Globus pallidus (tissue), 1 donor: ENCODE measurements at places on chromosomes 5 and 9.
A peak's percentile ranks its signal among the peaks of the same experiment; 100 is the strongest.

GRCh38 chr5:20113031-20113715, 125.2 kb upstream of the CDH18 start:
- DNase-seq, result no peak

GRCh38 chr5:133897431-133897830, 71.0 kb downstream of the C5orf15 start:
- DNase-seq, result no peak

- peak; percentile 63 for DNase-seq
Measured at GRCh38 chr5:163347671-163348070, 89.7 kb upstream of the CCNG1 start.

GRCh38 chr5:160183075-160183474, 46.2 kb upstream of the FABP6 start:
- DNase-seq, result no peak

DNA sequence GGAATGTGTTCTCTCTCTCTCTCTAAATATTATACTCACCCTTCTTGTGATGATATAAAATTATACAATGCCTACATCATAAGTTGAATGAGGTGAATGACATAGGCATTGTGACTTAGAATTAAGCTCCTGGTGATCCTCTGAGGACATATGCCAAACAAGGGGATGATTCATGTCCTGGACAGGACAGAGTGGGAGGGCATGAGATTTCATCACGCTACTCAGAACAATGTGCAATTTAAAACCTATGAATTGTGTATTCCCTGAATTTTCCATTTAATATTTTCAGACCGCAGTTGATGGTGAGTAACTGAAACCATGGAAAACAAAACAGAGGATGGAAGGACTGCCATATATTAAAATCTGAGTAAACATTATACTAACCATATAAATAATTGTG, 782.2 kb upstream of the NUDT12 start:
- no peak for DNase-seq

GRCh38 chr5:9833871-9834270, 203.7 kb upstream of the TAS2R1 start:
- DNase-seq, result no peak

DNA sequence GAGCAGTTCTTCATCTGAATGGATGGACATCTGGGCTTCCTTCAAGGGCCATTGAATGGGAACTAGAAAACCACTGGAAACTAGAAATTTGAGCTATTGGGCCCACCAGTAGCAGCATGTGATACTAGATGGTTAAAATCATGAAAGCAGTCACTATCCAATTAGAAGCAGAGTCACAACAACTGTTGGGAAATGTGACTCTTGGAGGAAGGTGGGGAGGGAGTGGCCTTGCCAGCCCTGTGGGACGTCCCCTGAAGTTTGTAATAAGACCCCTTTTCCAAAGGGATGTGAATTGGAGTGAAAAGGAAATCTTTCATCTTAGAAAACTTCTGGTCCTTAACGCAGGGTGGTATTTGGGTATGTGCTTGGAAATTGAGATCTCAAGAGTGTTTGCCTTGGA, 5.6 kb downstream of the RAB24 start:
- no peak for DNase-seq

DNA sequence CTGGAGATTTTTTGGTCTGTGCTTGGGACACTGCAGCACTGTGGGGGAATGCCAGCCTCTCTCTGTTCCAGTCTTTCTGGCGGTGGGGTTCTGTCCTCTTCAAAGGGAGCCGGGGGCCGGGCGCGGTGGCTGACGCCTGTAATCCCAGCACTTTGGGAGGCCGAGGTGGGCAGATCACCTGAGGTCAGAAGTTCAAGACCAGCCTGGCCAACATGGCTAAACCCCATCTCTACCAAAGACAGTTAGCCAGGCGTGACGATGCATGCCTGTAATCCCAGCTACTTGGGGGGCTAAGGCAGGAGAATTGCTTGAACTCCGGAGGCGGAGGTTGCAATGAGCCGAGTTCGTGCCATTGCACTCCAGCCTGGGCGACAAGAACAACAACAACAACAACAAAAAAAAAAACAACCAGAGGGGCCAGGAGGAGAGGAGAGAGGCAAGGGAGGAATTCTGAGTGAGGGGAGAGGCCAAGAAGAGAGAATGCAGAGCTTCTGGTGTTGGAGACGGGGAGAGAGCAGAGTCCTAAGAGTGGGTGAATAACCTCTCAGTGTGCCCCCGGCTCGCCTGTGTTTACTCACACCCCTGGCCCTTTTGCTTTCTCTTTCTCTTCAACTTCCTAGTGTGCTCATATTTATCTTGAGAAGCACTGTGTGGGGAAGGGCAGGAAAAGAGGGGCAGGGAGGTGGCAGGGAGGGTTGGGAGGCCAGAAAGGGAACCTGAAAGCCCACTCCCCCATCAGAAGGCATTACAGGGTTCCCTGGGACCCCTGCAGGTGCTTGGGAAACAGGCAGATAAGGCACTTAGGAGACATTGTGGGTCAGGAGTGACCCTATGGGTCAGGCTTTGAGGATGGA, 3.2 kb upstream of the SET start:
- no peak for DNase-seq

GRCh38 chr9:124758061-124758460, 13.1 kb downstream of the NR6A1 start:
- peak; percentile 30 for DNase-seq

DNA sequence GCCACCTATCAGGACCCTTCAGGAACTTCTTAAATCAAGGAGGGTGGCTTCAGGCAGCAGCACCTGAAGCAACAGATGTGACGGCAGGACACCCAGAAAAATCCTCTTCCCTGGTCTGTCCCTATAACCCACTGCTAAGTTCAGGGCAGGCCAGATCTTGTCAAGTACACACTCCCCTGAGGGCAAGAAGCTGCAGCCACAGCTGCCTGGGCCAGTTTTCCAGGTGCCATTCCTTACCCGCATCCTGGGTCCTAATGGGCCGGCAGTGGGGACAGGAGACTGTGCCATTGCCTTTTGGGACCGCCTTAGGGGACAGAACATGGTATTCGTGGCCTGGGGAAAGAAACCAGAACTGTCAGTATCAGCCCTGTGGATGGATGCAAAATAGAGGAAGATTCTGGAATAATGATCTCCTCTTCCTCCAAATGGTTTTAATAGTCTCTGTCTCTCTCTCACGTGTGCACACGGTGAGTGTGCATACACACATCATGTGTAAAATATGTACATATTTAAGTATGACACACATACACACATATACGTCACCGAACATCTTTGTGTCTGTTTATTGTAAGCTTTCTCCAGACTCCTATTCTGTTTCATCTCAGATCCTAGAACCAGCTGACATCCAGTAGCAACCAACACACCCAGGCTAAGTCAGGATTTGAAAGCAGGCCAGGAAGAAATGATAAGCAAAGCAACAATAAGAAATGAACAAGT, 14.0 kb downstream of the ORM2 start:
- DNase-seq, result no peak

DNA sequence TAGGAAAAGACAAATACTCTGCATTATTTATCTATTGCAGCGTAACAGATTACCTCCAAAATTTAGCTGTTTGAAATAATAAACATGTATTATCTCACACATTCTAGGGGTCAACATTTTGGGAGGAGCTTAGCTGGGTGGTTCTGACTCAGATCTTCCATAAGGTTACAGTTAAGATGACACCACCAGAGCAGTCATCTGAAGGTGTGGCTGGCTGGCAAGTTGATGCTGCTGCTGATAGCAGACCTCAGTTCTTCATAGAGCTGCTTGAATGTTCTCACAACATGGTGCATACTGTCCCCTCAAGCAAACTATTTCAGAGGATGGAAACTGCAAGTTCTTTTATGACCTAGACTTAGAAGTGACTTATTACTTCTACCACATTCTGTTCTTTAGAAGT, 146.3 kb upstream of the FSTL4 start:
- DNase-seq, result no peak

- DNase-seq, result no peak
Measured at GRCh38 chr9:73149371-73150067, 2.1 kb upstream of the ANXA1 start.

DNA sequence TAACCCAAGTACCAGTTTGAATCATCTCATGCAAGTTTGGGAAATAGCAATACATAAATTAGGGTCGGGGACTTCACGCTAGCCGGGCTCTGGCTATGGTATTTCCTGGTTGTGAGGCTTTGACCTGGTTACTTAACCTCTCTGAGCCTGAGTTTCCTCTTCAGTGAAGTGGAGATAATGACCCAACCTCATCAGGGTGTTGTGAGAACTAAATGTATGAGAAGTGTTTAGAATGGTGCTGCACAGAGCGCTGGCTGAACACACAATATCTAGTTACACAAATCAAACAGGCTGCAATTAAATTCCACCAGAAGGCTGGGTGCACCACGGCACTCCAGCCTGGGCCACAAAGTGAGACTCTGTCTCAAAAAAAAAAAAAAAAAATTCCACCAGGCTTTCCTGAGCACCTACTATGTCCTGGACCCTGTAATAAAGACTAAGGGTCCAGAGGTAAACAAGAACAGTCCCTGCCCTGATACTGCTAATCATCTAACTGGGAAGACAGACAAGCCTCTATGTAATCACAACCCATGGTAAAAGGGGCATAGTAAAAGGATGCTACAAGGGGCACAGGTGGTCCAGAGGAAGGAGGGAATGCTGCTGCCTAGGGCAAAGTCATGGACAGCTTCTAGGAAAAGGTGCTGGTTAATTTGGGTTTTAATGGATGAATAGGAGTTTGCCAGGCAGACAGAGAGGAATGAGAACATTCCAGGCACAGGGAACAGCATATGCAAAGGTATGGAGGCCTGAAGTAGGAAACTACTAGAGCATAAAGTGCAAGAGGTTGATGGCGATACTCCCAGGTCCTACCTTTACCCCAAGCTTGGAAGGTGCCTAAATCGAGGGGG, 27.7 kb downstream of the DUSP1 start:
- no peak for DNase-seq

- DNase-seq, result no peak
Measured at GRCh38 chr5:8864053-8864452, 681.8 kb downstream of the SEMA5A start.

DNA sequence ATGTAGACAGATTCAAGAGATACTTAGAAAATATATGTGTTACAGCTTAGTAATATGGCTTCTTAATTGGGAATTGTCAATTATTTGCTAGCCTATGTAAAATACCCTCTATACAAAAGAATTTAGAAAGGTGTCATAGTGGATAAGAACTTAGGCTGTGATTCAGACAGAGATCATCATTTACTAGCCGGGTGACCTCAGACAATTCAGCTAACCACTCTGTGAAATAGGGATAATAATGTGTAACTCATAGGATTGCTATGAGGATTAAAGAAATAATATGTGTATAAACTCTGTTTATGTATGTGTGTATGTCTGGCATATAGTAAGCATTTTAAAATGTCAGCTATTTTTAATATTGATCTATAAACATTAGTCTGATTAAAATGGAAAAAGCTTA, 5.9 kb upstream of the LARS1 start:
- no peak for DNase-seq

DNA sequence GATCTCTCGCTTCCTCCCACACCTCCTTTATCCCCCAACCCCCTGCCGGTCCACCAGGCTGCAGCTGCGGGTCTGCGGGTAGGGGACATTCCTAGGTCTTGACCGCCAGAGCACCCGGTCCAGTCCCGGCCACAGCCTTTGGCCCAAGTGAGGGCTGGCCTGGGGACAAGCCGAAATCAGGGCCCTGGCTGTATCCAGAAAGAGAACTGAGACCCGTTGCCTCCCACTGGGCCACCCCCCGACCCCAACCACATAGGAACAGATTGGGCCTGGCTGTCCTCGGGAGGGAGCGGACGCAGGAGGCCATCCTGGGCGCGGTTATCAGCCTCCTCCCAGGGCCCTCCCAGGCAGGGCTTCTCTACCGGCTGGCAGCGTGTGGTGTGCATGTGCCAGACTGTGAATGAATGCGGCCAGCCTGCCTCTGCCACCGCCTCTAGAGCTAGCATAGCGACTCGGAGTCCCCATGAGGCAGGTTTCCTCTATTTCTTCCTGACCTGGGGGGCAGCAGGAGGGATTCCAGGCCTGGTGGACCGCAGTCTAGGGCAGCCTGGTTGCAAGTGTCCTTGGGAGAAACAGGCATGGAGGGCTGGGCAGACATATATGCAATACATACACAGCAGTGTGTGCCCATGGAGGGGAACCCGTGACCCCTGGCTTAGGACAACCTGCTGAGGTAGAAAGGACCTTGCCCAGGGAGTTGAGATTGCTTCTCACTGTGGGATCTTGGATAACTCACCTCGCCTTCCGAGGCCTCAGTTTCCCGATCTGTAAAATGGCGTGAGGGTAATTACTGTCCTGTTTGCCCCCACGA, 1.2 kb downstream of the N4BP3 start:
- DNase-seq, result no peak

GRCh38 chr5:149372932-149373331, 6.2 kb downstream of the IL17B start:
- DNase-seq, result no peak

DNA sequence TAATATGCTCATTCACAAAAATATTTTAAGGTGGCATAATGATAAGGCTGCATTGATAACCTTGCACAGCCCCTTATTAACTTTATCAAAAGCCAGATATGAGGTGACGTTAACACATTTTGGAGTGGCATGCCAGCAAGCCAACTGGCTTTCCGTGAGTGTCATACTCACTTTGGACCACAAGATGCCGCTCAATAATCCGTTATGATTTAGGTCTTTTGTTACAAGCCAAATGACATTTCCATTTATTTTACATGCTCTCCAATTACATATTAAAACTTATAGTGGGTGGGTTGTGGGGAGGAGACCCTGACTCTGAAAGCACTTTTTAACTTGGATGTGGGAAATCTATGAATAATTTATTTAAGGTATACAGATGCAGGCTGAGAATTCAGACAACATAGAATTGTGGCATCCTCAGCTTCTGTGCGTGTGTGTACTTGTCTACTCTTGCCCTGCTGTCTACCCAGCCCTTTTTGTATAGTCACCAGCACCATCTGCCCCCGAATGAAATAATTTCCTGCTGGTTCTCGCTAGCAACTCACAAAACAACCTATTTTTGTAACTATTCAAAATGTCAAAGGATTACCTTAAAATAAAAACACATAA, 305.1 kb downstream of the PSAT1 start:
- DNase-seq, result peak; percentile 14

- DNase-seq, result no peak
Measured at GRCh38 chr5:60955239-60955638, 10.2 kb downstream of the NDUFAF2 start.

DNA sequence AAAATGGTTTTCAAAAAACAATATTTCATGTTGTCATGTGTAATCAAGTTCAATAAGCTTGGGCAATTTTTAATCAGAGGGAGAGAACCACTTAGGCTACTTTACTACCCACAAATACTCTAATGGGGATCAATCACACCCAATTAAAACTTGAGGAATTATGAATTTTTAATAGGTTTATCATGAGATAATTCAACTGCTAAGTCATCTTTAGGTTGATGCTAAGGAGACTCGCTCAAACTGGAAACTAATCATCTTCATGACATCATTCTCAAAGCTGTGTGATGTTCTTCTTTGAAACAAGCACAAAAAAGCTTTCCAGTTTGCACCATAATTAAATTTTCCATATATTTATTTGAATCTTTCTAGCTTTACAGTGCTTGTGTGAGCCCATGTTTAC, 867.5 kb downstream of the MAT2B start:
- no peak for DNase-seq

GRCh38 chr9:89639367-89639795, 34.6 kb downstream of the GADD45G start:
- peak; percentile 60 for DNase-seq

- DNase-seq, result no peak
Measured at GRCh38 chr9:34366365-34366764, 10.3 kb downstream of the MYORG start.
